ENCODE measurements at places on chromosomes 16 and 17.

- no peak for DNase-seq
Measured at GRCh38 chr17:59107306-59107670, 608 bp upstream of the TRIM37 start.

DNA sequence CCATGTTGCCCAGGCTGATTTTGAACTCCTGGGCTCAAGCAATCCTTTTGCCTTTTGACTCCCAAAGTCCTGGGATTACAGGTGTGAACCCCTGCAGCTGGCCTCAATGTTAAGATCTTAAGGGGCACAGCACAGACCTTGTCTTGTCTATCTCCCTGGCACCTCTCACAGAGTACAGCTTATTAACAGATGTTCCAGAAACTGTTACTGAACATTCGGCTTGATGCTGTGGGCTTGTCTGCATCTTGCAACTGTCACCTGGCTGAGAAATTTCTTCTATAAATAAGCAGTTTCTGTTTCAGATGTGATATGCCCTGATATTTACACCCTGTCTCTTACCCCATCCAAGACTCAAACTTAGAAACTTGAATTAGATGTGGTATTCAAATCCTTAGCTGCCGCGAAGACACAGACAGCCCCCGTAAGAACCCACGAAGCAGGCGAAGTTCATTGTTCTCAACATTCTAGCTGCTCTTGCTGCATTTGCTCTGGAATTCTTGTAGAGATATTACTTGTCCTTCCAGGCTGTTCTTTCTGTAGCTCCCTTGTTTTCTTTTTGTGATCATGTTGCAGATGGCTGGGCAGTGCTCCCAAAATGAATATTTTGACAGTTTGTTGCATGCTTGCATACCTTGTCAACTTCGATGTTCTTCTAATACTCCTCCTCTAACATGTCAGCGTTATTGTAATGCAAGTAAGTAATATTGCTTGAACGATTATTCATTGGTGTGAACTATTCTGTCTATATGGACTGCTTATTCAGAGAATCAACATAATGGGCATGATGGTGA, at the start of gene TNFRSF17:
TNFRSF17 (plus strand) TSS at position 450 of the 791 bp plus-strand sequence; CDS start at position 565, 115 bp downstream.
- DNase-seq, result no peak

DNA sequence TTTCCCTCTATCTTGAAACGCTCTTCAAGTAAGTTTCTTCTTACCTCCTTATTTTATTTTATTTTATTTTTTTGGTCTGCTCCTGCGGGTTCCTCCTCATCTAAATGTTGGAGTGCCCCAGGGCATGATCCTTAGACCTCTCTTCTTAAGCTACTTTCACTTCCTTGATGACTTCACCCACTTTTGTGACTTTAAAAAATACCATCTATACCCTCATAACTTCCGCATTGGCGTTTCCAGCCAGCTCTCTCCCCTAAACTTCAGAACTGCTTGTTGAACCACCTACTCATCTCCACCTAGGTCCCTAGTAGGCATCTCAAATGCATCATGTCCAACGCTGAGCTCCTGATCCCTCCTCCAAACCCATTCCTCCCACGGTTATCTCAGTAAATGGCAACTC, 51.4 kb upstream of the NFAT5 start:
- DNase-seq, result no peak

GRCh38 chr17:52158450-52159042, at the start of gene CA10:
Gene CA10, minus strand, starts transcription at chr17:52158714.
- no peak for DNase-seq
